ENCODE measurements at places on chromosomes 3 and 15. TPM values are rescaled to one million over a fixed set of nuclear protein-coding genes. Genes with fewer than 3 reads are reported as not detected.

CP gene
- total RNA-seq = not detected

GOLGA6L26 gene
- total RNA-seq = not detected

UNC13C gene
- total RNA-seq = not detected

GP5 gene
- total RNA-seq = 0.24 TPM

GPR171 gene
- 66.1 TPM for total RNA-seq

GOLGA8T gene
- total RNA-seq = 1.7 TPM

SLC6A20 gene
- not detected for total RNA-seq

DNAH12 gene
- 0.33 TPM for total RNA-seq

MAP1A gene
- total RNA-seq = 0.24 TPM

LRRN1 gene
- total RNA-seq = 0.64 TPM

GMNC gene
- not detected for total RNA-seq

LRRC31 gene
- not detected for total RNA-seq

XIRP1 gene
- total RNA-seq = 0.43 TPM

DISP2 gene
- total RNA-seq = 1.00 TPM

RARRES1 gene
- not detected for total RNA-seq

CD200R1 gene
- total RNA-seq = 8.3 TPM

SERPINI2 gene
- not detected for total RNA-seq

SENP7 gene
- total RNA-seq = 17.3 TPM

CCR9 gene
- not detected for total RNA-seq

TNFAIP8L3 gene
- total RNA-seq = not detected

PLS1 gene
- 5.5 TPM for total RNA-seq

LZTFL1 gene
- total RNA-seq = 7.1 TPM

FBXL2 gene
- not detected for total RNA-seq

CD80 gene
- 1.7 TPM for total RNA-seq

TTLL13 gene
- total RNA-seq = not detected
